ENCODE measurements at places on chromosomes 13 and 19. TPM values are rescaled to one million over a fixed set of nuclear protein-coding genes. Genes with fewer than 3 reads are reported as not detected.

GRCh38 chr19:47778954-47779351 is 450 bp downstream of the SELENOW start:
- DNase-seq: no peak

DNA sequence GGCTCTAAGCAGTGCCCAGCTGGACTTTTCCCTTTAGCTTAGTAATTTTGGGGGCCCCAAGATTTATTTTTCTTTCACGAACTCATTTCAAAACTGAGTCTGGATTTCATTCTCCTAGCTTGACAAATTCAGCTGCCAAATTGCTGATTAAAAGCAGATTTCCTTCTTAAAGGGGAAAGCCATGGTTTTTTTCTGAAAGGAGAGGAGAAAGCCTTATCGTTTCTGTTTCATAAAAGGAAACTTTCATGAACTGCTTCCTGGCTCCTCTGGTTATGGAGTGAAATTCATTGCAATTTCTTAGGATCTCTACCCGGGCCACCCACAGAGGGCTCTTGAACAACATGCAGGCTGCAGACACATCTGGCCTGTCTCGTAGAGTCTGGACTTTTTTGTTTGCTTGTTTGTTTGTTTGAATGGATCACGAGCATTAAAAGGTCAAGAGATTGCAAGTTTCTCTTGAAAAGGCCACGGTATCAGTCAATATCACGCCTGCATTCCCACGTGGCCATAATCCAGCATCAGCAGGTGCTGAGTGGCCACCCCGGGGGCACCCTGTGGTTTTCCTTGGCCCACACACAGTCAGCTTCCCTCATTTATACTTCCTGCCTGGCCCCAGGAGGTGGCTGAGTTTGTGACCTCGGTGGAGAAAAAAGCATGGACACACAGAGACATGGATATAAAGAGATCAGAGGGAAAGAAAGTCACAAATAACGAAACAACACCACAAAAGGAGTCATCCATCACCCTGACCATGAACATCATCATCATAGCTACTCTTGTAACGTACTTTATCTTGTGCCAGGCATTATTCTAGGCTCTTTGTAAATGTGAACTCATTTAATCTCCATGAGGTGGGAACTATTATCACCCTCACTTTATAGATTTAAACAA is 10.5 kb upstream of the KLK4 start:
- DNase-seq: no peak

DNA sequence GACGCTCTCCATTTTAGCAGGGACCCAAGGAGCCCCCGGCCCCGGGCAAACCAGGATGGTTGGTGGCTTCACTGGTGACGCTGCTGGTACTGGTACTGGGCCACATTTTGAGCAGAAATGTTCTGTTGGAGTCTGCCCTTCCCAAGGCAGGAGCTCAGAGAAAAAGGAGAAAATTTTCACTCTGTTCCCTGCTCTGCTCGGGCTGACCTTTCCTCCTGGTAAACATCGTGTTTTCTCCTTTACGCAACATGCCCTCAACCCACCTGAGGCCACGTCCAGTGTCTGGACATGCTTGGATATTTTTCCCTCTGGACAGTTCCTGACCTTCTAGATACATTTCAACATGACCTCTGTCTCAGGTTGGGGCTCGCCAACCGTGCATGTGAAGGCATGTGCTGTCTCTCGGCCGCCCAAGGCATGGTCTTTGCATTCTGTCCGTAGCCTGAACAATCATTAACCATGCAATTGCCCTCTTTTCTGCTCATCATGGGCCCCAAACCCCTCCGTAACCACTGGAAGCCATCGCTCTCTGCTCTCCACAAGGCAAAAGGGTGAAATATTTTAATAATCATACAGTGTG is 115.2 kb upstream of the PEG3 start:
- no peak for DNase-seq

- no peak for DNase-seq
Measured at GRCh38 chr19:44745341-44745831, 3.1 kb upstream of the BCL3 start.

- no peak for DNase-seq
Measured at GRCh38 chr19:47756627-47756929, 11.2 kb downstream of the NOP53 start.

GRCh38 chr13:35157143-35157755 is 215.2 kb downstream of the NBEA start:
- no peak for DNase-seq

DNA sequence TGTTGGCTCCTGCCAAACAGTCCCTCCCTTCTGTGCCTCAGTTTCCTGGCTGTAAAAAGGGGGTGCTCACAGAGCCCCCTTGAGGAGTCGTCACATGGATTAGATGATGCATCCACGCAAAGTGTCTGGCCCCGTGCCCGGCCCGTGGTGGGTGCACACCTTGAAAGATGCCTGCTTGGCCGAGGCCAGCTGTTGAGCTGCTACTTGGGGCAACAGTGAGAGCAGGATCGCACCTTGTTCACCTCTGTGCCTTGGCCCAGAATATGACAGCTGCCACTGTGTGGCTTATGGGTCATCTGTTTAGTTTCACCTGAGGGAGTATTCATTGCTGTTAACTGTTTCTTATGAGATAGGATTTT is 17.7 kb downstream of the CRTC1 start:
- no peak for DNase-seq

DNA sequence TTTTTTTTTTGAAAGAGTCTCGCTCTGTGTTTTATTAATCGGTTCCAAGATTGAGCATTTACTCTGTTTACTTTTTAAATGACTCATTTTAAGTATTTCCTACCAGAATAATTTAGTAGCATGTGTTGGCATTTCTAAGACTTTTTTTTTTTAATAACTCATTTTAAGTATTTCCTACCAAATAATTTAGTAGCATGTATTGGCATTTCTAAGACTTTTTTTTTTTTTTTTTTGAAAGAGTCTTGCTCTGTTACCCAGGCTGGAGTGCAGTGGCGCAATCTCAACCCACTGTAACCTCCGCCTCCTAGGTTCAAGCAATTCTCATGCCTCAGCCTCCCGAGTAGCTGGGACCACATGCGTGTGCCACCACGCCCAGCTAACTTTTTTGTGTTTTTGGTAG is 13.1 kb downstream of the SETDB2 start:
- no peak for DNase-seq

DNA sequence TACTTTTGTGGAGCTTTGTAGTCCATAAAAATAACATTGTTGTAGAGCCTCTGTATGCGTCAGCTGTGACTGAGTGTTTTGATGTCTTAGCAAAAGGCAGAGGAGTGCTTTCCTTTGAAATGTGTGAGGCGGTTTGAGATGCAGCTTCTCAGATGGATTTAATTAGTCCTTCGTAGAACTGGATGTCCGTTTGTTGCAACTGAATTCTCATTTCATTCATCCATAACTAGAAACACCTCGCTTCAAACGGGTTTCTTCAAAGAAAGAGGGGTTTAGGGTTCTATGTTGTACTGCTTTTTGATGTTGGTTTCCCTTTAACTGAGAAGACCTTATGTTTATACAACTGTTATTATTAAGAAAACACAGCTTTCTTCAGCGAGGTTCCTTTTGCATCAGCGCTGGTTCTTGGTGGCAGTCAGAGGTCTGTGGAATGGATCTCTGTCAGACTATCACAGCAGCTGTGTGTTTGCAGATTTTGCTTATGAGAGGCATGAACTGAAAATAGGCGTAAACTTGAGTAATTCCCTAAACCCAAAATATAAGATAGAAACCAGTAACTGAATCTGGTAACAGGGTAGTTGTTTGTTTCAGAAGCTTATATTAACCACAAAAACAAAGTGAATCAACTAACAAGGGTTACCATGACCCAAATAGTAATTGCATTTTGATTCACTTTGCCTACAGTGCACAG is 194.4 kb downstream of the GGACT start:
- no peak for DNase-seq

DNA sequence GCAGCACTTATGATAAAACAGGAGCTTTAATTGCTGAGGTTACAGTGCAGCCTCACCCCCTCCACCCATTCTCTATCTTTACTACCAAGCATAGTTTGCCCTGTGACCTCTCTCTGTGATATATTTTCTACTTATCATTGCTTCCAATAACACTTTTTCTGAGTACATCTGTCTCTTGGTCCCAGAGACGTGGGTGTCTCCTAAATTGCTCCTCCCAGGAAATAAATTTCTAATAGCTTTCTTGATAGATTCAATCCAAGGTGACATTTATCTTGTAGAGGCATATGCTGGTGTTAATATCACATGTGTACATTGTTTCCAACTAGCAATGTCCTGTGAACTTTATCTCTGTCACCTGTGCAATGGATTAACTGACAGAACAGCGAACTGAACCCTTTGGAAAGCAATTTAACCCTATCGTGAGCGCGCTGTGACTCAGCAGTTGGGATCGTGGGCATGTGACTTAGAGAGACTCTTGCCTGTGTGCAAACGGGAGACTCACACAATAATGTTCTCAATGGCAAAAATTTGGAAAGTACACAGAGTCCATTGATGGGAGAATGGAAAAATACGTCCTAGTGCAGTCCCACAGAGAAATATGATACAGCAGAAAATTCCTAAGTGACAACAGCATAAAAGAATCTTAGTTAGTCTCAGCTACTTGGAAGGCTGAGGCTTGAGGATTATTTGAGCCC is 7.0 kb upstream of the MAP2K2 start:
- no peak for DNase-seq

DNA sequence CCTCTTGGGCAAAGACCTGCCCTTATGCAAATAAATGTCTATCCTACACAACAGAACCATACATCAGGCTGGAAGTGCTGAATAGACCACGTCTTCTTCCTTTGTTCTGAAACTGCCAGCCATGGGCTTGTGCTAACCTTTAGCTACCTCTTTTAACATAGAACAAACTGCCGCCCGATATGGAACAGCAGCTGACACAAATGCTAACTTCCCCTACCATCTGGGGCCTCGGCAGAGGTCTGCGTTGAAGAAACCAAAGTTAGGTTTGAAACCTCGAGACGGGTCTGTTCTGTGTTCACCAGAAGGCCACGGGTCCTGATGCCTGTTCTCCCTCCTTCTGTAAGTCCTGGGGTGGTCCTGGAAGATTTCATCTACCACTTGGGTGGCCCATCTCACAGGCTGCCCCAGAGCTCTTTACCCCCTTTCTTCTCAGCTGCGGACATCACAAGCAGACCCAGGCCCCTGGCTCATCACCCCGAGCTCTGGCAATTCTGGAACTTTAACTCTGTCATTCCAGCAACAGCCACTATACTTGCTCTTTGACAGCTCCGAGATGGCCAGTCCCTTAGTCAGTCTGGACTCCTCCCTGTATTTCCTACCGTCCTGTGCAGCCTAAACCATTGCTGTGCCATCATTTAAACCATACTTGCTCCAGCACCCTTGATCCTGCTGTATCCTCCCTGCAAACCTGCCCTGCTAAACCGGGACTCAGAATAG is 146.7 kb downstream of the USP12 start:
- DNase-seq: no peak

- DNase-seq: no peak
Measured at GRCh38 chr19:3094601-3095440, 659 bp downstream of the GNA11 start.

DNA sequence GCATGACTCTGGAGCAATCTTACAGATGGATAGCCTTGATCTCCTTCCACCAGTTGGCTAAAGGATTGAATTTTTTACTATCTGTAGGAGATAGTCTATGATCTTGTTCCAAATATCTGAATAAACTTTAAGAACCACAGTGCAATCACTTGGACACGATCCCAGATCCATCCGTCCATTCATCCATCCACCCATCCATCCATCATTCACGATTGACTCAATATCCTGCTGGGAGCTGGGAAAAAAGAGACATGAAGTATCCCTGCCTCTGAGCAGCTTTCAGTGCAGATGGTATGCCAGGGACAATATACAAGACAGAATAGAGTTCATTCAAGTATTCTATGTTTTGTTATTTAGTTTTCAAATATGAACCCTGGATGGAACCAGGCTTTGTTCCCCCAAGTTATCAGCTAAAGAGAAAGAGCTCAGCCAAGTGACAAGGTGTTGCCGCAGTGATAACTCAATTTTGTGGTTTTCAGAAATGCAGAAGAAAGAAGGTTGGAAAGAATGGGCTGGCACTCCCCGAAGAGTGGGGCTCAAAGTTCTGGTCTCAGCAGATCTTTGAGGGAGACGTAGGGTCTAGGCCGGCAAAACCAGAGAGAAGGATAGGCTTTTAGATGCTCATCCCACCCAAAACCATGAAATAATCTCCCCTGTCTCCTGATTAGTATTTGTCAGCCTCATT is 66.3 kb downstream of the IRS2 start:
- no peak for DNase-seq

- DNase-seq: no peak
Measured at GRCh38 chr13:98447881-98448641, 128.8 kb downstream of the STK24 start.

- no peak for DNase-seq
Measured at GRCh38 chr13:98977568-98978265, at the start of gene DOCK9. Gene DOCK9, minus strand, starts transcription at chr13:98978064. Its CDS starts 155 bp downstream, at chr13:98977909.

DNA sequence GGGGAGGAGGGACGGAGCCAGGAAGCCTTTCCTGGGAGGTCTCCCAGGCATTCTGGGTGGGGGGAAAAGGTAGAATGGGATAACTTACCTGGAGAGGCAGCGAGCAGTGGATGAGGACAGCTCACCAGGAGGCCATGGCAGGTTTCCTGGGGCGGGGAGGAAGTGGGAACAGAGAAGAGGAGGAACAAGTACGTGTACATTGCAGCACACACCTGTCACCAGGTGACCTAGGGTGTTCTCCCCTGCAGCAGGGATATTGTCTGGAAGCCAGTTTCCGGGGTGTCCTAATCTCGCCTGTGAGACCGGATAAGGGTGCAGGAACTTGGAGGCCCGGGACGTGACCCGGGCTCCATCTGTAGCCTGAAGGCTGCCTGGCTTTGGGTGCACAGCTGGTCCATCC is at the start of gene FUT3:
FUT3 (minus strand) TSS at position 148 of the 400 bp plus-strand sequence.
- DNase-seq: no peak

GRCh38 chr13:39273953-39274738 is 235.9 kb downstream of the NHLRC3 start:
- DNase-seq: no peak

- no peak for DNase-seq
Measured at GRCh38 chr13:113822266-113822665, 41.6 kb downstream of the GAS6 start.

DNA sequence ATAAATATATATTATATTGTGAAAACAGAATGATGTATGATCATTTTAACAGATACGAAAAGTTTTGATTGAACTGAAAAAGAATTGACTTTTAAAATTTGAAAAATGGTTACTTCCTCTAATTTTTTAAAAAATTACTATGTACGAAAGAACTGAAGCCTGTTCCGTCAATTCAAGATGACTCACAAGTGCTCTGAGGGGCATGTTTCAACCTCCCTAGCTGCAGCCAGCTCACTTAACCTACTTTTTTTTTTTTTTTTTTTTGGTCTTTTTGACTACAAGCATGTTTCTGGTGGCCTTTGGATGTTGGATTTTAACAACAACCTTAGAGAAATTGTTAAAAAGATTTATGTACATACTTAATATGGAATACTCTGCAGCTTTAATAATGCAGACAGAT is 1139.3 kb downstream of the DIAPH3 start:
- DNase-seq: no peak

The EBI3 gene
- not detected for total RNA-seq

The MEF2B gene
- not detected for total RNA-seq

The ATP1A3 gene
- 0.36 TPM for total RNA-seq

The PNKP gene
- 59.2 TPM for total RNA-seq

The STAP2 gene
- total RNA-seq: 70.8 TPM

The LILRA6 gene
- not detected for total RNA-seq

The SPRYD7 gene
- total RNA-seq: 8.2 TPM

The RAB20 gene
- total RNA-seq: 6.7 TPM

The UQCRFS1 gene
- total RNA-seq: 56.2 TPM

The PSG6 gene
- total RNA-seq: not detected

The PLPP2 gene
- 51.7 TPM for total RNA-seq

Measured in epithelial cell of proximal tubule (primary cell).